Thyroid gland (tissue), 4 donors: ENCODE measurements at places on chromosomes 11 and 22. TPM values are rescaled to one million over a fixed set of nuclear protein-coding genes. Genes with fewer than 3 reads are reported as not detected.

- no peak for DNase-seq
These were observed 5.7 kb downstream of the PATE2 start for GRCh38 chr11:125772834-125773505.

- DNase-seq = peak; percentile 97
These were observed 13.4 kb downstream of the TNKS1BP1 start for GRCh38 chr11:57311109-57311936.

- no peak for DNase-seq
These were observed 1.5 kb downstream of the THRSP start for GRCh38 chr11:78065203-78065602.

DNA sequence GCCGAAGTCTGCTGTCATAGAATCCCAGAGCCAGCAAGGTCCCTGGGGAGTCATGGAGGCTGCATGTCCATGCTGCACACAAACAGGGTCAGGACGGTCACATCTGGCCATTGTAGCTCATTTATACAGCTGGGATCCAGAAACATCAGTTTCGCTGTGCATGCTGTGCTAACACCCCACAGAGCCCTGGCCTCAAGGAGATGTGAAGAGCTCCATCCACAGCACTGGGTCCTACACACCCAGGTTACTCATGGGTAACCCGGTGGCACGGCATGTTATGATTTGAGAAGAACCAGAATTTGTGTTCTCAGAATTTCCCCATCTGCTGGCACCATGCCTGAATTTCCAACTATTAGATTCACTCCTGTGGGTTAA is 146.3 kb upstream of the ARHGAP20 start:
- peak; percentile 94 for DNase-seq

DNA sequence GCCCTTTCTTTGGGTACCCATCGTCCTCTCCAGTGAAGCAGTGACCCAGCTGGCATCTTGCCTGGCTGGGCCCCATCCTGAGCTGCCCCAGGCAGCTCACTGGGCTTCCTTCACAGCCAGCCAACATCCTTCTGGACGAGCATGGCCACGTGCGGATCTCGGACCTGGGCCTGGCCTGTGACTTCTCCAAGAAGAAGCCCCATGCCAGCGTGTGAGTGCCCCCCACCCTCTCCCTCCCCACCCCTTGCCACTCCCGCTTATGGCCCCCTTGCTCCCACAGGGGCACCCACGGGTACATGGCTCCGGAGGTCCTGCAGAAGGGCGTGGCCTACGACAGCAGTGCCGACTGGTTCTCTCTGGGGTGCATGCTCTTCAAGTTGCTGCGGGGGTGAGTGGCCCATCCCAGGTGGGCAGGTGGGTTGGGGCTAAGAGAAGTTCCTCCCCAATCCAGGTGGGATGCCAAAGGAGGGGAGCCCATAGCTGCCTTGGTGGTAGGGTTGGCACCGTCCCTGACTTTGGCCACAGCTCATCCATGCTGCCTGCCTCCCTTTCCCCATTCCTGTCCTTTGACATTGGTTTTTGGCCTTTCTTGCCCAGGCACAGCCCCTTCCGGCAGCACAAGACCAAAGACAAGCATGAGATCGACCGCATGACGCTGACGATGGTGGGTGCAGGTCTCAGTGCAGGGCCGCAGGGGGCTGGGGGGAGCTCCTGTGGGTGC is 6.8 kb upstream of the ANKRD13D start:
- DNase-seq = no peak

DNA sequence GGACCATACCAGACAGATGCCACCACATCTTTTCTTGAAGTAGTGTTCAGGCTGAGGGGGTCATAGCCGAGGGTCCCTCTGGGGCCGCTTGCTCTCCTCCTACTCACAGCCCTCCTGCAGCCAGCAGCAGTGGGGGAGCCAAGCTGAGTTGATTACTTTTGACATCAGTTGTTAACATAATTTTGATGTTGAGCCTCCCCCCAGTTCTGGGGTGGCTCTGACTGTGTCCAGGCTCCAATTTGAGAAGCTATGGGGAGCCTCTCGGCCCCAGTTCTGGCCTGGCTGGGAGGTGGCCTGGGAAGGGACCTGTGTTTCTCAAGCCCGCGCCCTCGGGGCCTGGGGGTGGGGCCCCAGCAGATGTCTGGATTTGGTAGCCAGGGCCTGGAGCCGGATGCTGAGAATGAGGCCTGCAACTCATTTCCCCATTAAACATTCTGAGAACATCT is 47.9 kb downstream of the KCNQ1OT1 start:
- no peak for DNase-seq

CFAP300 gene
- 1.5 TPM for total RNA-seq

EHF gene
- total RNA-seq = 13.9 TPM

SYT12 gene
- not detected for total RNA-seq

PARVG gene
- total RNA-seq = 7.1 TPM

TREH gene
- total RNA-seq = not detected
